Activated CD4-positive, CD25-positive, alpha-beta regulatory T cell (primary cell): ENCODE measurements at places on chromosomes 12 and 14.

DNA sequence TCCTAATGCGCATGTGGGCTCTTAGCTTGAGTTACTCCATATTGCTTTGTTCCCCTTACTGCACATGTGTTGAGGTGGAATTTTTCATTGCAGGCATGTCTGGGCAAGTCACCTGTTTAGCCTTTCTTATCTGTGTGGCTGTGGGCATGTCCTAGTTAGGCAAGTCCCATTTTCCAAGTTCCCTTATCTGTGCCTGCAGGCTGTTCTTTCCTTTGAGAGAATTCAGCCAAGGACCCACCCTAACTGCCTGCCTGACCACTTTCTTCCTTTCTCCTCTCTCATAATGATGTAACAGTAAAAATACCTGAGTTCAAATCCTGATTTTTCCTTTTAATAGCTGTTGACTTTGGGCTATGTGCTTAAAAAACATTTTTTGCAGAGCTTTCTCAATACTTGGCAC is 870.6 kb downstream of the NRXN3 start:
- no peak for DNase-seq

GRCh38 chr12:106248846-106249371 is 1.1 kb upstream of the CKAP4 start:
- DNase-seq, result no peak

DNA sequence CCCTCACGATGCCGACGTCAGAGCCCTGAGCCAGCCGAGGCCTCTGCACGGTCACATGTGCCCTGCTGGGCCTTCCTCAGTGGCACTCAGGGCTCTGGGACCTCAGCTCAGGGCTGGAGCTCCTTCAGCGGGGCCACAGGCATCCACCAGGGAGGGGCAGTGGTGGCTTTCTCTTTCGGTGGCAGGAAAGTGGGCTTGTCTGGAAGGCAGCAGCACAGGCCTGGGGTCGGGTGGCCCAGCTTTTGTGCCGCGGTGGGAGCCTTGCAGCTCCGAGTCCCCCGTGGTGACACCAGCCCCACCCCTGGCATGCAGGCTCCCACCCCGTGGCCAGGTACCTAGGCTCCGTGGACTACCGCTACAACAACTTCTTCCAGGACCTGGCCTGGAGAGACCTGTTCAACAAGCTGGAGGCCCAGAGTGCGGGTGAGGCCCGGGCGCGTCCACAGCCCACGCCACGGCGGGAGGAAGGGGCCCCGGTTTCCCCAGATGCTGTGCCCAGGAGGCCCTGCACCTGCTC is 14.2 kb upstream of the TEX22 start:
- DNase-seq, result no peak

GRCh38 chr12:14111230-14111865 is 129.9 kb upstream of the GRIN2B start:
- DNase-seq, result no peak

- DNase-seq, result no peak
These were observed 475.6 kb downstream of the ZFP36L1 start for GRCh38 chr14:68317239-68317638.

DNA sequence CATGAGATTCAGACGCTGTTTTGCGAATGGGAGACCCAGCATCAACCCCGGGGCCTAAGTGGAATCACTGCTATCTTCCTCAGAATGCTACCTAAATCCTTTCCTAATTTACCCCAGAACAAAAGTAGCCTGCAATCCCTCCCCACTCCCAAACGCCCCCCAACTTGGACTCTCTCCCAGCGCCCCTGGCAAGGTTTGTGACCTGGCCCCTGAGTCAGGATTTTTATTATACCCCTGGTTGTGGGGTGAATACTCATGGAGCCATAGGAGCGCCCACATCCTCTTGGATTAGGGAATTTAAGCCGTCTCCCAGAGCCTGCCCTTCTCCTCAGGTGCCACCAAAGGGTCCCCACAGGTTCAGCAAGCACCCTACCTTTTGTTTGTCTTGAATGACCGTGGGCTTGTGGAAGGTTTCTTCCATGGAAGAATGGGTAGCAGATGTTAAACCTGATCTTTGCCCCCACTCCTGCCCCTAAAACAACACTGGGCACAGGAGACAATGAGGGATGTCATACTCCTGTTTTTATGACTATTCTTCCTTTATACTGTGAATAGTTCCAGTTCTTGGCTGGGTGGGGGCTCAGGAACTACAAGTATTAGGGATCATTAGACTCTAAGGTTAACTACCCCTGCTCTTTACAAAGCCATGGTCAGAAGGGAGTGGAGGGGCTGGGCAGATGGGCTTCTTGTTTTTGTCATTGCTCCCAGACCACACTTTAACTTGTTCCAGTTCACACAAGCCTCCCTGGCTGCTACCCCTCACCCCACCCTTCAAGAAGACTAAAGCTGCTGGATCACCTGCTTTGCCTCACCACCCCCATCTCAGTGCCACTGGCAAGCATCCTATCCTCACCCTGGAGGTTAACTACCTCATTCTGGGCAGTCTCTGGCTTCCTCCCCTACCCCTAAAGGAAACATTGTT is 630 bp downstream of the MYL6B start:
- DNase-seq, result no peak

- DNase-seq, result no peak
These were observed 131.6 kb downstream of the PPFIA2 start for GRCh38 chr12:81627336-81628189.

GRCh38 chr14:33657476-33657875 is 293.4 kb downstream of the EGLN3 start:
- no peak for DNase-seq

DNA sequence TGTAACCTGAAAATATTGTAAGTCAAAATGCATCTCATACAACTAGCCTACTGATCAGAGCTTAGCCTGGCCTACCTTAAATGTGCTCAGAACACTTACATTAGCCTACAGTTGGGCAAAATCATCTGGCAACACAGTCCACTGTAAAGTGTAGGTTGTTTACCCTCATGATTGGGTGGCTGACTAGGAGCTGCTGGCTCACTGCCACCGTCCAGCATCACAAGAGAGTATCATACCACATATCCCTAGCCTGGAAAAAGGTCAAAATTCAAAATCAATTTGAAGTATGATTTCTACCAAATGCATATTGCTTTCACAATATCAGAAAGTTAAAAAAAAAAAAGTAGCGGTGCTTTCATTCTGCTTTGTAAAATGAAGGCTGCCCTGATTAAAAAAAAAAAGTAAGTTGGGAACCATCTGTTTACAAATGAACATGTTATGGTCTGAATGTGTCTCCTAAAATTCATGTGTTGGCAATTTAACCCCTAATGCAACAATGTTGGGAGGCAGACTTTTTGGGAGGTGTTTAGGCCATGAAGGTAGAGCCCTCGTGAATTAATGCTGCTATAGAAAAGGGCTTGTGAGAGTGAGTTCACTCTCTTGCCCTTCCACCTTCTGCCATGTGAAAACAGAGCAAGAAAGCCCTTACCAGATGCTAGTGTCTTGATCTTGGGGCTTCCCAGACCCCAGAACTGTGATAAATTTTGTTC is 211.8 kb downstream of the PPM1H start:
- DNase-seq, result no peak
